A673 (cell line): ENCODE measurements at places on chromosomes 2 and 18. TPM values are rescaled to one million over a fixed set of nuclear protein-coding genes. Genes with fewer than 3 reads are reported as not detected.

DNA sequence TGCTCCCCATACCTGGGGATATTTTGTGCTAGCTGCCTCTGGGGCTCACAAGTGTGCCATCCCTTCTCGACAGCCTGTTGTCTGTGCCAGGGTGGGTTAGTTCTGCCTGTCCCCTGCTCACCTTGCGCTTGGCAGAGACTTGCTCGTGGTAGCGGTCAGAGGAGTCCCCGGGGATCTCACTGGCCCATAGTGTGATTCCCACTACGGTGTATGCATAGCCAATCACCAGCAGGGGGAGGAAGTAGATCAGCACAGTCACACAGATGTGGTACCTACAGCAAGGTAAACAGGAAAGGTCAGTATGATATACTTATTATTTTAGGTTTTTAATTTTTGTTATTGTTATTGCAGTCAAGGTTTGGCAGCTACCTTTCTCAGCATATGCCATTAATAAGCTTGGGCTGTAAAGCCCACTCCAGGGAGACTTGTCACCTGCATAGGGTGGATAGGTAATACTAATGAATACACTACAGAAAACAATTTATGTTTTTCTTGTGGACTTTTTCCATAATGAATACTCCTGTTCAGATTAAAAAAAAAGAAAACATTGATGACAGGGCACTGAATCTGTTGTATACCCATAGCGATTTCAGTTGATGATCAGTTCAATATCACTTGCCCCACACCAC, 95.2 kb downstream of the POLE4 start:
- peak; percentile 20 for DNase-seq

The HADHB gene
- 101 and 106 TPM in 2 replicates for total RNA-seq

DNA sequence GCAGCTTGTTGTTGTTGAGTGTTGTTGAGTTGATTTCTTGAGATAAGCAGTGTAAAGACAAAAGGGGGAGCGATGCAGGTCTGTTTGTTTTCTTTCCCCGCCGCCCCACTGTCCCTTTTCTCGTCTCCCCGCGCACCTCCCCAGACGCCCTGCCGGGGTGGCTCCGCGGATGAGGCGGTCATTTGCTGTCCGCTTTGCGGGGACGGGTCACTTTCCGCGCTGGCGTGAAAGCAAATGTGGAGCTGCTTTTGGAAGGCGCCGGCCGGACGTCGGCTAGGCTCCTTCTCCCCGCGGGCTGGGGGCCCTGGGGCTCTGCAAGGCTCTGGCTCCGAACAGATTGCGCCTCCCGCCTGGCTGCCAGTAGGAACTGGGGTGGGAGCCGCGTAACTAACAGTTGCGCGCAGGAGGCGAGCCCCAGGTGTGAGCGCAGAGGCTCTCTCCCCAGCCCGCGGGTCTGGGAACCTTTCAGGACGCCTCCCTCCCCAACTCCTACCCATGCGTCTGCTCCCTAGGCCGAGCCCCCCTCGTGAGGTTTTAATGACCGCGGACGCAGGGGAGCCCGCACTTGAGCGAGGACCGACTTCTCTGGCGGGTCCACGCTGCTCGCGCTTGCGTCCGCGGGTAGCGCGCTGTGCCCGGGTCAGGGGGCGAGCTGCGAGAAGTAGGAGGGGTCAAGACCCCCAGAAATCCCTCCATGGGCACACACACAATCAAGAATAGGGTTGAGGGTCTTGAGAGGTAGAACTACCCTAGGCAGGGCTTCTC, 146.6 kb downstream of the MEIS1 start:
- DNase-seq, result peak; percentile 70

DNA sequence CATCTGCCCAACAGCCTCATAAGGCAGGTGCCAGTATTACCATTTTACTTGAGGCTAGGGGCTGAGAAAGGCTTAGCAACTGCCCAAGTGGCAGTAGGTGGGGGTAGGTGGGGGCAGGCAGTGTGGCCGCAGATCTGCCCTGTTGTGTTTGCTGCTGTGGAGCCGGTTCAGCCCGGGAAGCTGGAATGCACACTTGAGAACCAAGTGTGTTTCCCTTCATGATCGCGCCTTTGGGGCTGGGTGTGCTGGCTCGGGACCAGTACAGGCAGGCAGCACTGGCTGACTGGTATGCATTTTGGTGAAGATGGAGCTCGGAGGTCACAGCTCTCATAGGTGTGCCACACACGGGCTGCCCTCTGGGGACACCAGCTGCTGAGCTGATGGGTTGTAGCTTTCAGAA, 85.1 kb downstream of the CABLES1 start:
- no peak for DNase-seq

The DSC3 gene
- total RNA-seq, result not detected in 2 replicates

- no peak for DNase-seq
Measured at GRCh38 chr2:237752761-237753165, 45.8 kb upstream of the RBM44 start.

The ATP6V1B1 gene
- 6.4 and 6.5 TPM in 2 replicates for total RNA-seq

DNA sequence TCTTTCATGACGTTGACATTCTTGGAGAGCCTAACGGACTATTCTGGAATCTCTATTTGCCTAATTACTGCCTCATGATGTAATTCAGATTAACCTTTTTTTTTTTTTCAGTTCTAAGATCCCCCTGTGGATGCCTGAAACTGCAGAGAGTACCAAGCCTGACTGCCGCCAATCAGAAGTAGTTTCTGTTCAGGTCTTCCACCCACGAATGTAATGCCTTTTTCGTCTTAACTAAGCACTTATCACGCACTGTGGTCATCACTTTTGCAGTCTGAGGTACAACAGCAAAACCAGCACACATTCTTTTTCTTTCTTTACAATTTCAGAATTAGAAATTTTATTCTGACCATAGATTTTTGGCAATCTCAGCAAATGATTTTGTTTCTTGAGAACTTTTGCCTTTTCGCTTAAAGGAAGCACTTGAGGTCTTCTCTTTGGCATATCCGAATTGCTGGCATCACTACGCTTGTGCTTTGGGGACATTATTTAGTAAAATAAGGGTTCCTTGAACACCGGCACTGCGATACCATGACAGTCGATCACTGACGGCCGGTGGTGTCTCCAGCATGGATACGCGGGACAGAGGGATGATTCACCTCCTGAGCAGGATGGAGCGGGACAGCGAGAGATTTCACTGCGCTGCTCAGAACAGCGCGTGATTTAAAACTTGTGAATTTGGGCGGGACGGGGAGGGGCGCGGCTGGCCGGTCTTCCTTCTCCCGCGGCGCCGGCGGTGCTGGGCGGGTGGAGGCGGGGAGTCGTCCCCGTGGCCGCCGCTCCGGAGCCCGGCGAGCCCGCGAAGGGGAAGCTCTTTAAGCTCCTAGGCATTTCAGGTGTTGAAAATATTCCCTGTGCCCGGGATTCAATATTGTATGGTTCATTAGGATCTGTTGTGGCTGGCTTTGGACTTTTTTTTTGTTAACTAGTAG, 32.0 kb upstream of the GPR55 start:
- peak; percentile 65 for DNase-seq

GRCh38 chr2:79620679-79621078, 107.8 kb downstream of the CTNNA2 start:
- no peak for DNase-seq

The TMEFF2 gene
- total RNA-seq, result 6.0 and 7.0 TPM in 2 replicates

The KCNF1 gene
- 0.32 and 0.70 TPM in 2 replicates for total RNA-seq

The SPOPL gene
- 20.3 and 21.1 TPM in 2 replicates for total RNA-seq

GRCh38 chr2:43424262-43425207, 171.3 kb downstream of the THADA start:
- no peak for DNase-seq

DNA sequence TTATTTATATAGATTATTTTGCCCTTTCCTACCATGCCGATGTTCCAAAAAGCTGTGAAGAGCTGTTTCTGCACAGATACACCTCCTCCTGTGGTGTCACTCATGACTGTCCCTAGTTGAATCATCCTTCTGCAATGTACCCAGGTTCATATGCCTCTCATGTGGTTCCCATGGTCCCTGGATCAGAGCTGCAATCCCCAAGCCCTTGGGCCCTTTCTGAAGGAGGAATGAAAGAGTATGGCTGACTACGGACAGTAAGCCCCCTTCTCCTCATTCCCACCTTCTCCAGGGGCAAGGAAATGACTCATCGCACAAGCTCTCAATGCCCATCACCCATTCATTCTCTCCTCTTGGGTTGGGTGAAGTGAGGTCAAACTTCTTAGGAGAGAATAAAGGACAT, 63.9 kb upstream of the ACVR1 start:
- DNase-seq, result no peak

DNA sequence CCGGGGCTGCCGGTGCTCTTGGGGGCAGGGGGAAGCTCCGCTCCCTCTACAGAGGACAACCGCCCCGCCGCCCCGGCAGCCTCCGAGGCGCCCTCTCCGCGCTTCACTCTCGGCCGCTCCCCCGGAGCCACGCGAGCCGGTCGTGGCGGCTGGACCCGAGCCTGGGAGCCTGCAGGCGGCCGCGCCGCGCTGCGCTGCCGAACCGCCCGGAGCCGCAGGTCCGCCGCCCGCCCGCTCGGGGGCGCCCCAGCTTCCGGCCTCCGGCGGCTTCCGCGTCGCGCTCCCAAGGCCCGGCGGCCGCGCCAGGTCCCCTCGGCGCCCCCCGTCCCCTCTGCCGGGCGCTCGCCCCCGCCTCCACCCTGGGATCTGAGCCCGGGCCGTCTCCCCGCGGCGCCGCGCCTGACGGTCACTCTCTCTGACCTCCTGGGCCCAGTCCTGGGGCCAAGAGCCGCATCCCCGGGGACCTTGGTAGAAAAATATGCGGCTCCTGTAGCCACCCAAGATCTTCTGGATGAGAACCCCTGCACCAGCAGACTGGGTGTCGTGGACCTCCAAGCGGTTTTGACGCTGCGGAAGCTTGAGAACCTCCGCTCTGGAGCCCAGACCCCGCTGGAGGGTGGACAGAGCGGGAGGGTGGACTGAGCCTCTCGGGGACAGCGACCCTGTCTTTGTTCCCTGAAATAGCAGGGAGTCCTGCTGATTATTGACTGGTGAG, 44.3 kb downstream of the SERTAD2 start:
- peak; percentile 46 for DNase-seq

DNA sequence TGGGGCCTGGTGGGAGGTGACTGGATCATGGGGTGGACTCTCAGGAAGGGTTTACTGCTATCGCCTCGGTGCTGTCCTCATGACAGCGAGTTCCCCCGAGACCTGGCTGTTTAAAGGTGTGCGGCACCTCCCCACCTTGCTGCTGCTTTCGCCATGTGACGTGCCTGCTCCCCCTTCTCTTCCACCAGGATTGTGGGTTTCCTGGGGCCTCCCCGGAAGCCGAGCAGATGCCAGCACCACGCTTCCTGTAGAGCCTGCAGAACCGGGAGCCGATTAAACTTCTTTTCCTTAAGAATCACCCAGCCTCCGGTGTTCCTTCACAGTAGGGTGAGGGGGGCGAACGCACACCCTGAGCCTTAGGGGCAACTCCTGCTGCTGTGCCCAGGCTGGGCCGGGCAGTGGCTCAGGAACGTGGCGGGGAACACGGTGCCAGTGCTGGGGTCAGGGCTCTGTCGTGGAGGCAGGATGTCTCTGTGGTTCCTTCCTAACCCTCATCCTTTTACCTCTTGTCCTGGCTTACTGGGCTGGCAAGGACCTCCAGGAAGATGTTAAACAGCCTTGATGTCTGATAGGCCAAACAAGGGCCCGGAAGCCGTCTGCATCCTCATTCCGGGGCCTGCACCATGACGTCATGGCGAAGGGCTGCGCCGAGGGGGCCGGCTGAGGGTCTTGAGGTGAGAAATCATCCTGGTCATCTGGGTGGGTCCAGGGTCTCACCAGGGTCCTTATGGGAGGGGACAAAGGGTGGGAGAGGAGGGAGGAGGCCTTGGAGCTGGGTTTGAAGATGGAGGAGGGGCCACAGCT, 12.7 kb downstream of the NEU4 start:
- DNase-seq, result peak; percentile 65

The HOXD13 gene
- total RNA-seq, result 32.7 and 33.8 TPM in 2 replicates
